ENCODE measurements at places on chromosomes 11 and 22.

- DNase-seq = no peak
These were observed 2.9 kb upstream of the FBLN1 start for GRCh38 chr22:45499746-45500145.

- DNase-seq = no peak
These were observed 3.7 kb downstream of the IGSF22 start for GRCh38 chr11:18722293-18722637.

DNA sequence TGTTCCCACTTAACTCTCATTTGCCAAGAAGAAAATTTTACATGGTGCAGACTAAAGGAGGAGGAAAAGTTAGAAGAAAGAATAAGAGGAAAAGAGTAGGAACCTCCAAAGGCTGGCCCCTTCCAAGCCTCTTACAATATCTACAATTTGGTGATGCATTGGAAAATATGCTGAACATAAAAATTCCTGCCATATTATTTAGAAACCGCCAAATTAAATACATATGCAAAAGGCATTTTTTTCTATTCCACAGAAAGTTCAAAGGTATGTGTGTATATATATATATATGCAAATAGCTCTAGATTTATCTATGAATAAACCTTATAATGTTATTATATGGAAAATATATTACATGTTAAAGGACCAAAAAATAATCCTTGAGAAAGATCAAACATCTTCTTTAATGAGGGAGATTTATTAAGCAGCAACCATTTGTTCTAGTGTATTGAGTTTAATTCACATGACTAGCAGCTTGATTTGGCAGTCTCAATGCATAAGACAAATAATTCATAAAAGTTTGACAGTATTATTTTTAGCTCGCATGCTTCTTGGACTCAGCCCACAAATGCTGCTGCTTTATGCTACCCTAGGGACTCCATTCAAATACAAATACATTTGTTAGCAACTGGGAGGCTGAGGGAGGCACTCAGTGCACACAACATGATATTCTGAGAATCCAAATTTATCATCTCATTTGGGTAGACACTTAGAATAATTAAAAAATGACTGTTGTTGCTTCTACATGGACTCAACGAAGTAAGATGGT is 184.9 kb downstream of the SBF2 start:
- DNase-seq = no peak

GRCh38 chr11:125772834-125773505 is 5.7 kb downstream of the PATE2 start:
- DNase-seq = no peak

DNA sequence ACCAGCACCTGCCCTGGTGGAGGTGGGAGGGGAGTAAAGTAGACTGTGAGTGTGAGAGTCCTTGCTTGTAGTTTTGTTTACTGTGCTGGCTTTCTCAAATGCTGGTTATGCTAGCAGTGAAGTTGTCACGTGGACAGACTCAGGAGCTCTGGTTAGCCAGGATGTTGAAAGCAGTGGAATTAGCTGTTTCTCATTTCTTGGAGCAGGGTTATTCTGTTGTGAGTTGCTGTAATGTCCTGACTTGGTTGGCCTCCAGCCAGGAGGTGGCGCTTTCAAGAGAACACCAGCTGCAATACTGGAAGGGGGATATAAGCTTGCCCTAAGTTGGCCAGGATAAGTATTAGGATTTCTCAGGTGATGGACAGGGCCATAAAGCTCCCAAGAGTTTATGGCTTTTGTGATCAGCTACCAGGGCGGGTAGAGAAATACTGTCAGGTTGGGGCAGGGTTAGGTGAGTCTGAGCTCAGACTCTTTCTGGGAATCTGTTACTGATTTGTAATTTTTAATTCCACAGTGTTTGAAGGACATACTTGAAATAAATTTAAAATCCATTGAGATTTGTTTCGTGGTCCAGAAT is 13.7 kb downstream of the CYP2D6 start:
- DNase-seq = no peak

DNA sequence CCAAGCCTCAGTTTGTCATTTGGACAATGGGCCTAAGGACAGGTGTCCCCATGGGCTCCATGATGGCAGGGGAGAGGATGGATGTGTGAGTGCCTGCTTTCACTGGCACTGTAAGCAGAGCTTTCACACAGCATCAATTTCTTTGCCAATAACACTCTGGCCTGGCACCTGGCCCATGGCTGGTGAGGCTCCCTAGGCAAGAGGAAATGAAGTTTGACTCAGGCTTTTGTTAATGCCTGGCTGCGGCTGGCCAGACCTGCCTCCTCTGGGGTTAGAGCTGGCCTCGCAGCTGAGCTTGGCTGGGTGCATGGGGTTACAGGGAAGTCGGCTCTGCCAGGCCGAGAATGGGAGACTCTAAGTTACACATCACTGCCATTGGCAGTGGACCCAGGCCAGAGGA is 30.0 kb upstream of the SEZ6L start:
- DNase-seq = no peak

DNA sequence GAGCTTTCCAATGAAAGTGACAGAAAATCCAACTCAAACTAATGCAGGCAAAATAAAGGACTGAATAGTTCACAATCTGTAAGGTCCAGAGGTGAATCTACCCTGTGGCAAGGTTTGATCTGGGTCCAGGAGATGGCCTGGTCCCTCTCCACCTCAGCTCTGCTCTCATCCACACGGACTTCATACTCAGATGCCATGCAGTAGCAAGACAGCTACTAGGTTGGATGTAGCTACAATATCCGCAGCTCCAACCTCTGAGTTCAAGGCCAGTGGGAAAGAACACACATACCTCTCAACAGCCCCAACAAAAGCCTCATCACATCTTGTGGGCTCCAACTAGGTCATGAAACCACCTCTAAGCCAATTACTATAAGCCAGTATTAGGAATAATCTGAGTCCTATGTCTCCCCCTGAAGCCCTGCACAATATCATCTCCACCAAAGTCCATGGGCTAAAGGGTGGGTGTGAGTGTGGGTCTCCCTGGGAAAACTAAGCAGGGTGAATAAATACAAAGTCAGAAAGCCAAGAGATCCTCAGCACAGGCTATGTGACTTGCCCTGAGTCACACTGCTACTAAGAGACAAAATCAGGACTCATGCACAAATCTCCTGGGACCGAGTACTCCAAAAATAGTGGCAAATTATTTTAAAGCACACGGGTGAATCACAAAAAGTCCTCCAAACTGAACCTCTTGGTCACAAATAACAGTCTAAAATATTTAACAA is 78.8 kb downstream of the LARGE1 start:
- DNase-seq = no peak

- no peak for DNase-seq
These were observed 38.7 kb upstream of the TTLL12 start for GRCh38 chr22:43225609-43226008.

- no peak for DNase-seq
These were observed 20.2 kb downstream of the MPPED1 start for GRCh38 chr22:43431808-43432554.

DNA sequence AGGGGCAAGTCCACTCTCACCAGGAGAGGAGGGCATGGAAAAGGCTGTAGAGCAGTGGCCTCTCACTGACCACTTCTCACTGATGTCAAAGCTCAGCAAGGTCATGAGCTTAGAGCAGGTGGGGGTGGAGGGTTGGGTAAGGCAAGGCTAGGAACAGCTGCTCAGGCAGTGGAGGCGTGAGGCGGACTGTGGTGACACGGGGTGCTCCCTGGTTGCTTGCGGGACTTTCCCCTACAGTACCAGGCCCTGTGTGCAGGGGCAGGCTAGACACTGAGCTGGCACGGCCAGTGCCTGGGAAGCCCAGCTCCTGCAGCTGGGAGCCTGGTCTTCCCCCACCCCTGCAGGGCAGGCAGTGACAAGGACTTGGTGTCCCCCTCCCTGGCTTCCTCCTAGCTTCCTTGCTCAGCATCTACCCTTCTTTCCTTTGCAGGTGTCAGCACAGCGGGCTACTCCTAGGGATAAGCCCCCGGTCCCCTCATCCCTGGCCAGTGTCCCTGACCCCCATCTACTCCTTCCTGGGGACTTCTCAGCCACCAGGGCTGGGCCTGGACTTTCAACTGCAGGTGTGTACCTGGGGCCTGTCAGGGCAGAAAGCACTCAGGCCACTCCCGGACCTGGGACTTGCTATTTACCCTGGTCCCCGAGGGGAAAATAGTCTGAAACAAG is 45.6 kb downstream of the PISD start:
- no peak for DNase-seq

DNA sequence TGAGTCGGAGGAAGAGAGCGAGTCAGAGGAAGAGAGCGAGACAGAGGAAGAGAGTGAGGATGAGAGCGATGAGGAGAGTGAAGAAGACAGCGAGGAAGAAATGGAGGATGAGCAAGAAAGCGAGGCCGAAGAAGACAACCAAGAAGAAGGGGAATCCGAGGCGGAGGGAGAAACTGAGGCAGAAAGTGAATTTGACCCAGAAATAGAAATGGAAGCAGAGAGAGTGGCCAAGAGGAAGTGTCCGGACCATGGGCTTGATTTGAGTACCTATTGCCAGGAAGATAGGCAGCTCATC is 780 bp downstream of the TRIM44 start:
- DNase-seq = no peak

GRCh38 chr11:207208-207862 is at the start of the genes BET1L and RIC8A:
Gene BET1L, minus strand, starts transcription at chr11:207399. Its CDS starts 78 bp downstream, at chr11:207321.
Gene RIC8A, plus strand, starts transcription at chr11:207708. Its CDS starts 1,147 bp downstream, at chr11:208855.
- peak; percentile 95 for DNase-seq

- DNase-seq = no peak
These were observed 146.4 kb downstream of the FBXO7 start for GRCh38 chr22:32620992-32621391.

- DNase-seq = no peak
These were observed 953 bp upstream of the LRP5 start for GRCh38 chr11:68311160-68312116.

GRCh38 chr11:32008880-32009551 is 81.9 kb upstream of the RCN1 start:
- no peak for DNase-seq
